Stimulated activated CD4-positive, alpha-beta T cell treated with anti-CD3 and anti-CD28 coated beads, TNF-alpha, amount 100 ng/mL, for 1 hour (primary cell): ENCODE measurements at places on chromosomes 4 and X.

- DNase-seq: no peak
Measured at GRCh38 chr4:185817403-185817818, 5.4 kb upstream of the SORBS2 start.

GRCh38 chr4:25504932-25505636 lies 128.0 kb downstream of the ANAPC4 start:
- DNase-seq: no peak

DNA sequence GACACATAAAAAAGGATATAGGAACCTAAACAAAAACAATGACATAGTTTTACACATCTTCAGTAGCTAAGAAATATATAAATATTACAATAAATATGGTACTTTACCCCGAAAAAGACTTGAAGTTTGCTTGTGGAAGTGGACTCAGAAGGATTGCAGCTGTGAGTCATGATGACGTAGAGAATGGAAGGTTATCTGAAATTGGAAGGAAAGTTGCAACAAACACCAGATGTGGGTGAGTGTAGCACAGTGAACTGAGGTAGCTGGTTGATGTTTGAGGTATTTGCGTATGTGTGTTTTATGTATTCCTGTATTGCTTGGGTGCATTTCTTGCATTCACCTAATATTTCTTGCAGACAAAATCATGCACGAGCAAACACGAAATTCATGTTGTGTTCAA lies 113.0 kb downstream of the ARX start:
- DNase-seq: no peak

DNA sequence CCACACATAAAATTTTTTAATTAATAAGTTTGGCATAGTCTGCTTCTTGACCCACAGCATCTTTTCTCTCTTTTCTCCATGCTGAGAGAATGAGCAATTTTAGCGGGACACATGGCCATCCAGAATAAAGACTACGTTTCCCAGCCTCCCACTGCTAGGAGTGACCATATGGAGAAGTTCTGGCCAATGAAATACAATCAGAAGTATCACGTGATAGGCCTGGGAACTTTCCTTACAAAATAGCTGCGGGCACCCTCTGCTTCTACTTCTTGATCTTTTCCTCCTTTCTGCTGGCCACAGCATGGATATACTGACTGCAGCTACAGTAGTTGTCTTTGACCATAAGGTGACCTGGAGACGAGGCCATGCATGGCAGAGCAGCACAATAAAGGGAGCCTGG lies 348.0 kb downstream of the BCOR start:
- DNase-seq: no peak

DNA sequence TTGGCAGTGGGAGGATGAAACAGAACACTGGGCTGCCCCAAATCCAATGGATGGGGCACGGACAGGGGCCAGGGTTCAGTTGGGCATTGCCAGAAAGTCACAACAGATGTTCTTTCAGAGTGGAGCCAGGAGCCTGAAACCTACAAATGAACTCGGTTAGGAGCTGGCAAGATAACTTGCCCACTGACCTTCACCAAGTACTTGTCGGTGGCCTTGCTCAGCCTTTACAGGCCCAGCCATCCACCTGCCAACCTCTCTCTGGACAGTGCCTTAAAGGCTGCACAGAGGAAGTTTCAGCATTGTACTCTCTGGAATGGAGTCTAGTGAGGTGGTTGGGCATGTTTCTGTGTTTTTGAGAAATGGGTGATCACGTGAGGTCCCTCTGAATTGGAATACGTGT lies 87.1 kb upstream of the USP9X start:
- DNase-seq: no peak

- no peak for DNase-seq
Measured at GRCh38 chr4:54842226-54842625, 184.5 kb downstream of the KIT start.

GRCh38 chr4:80268936-80269335 lies 2.5 kb downstream of the FGF5 start:
- no peak for DNase-seq

DNA sequence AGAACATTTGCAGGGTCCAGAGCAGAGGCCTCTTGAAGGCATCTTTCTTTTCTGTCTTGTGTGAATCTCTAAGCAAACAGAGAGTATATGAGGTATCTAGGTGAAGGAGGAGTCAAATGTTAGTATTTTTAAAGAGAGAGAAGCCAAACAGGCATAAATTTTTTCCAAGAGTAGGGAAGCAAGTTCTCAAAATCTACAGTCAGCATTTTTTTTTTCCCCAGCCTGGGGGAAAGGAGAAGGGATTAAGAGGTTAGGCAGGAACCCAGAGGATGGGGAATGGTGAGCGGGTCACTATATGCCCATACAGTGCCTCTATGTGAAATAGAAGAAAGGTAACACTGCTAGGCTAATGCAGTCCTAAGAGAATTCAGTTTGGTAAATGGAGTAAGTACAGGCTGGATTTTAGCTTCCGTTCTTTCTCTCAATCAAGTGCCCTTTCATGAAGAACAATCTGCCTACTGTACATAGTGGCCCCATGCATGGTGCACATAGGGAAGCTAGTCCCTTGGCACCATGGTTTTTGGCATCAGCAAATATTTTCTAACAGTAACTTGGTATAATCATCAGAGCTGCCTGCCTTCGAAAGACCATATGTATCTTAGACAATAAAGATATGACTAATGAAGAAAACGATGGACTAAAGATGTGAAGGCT lies 163.1 kb upstream of the MAB21L2 start:
- DNase-seq: no peak

- DNase-seq: no peak
Measured at GRCh38 chr4:138826754-138827153, 188.8 kb upstream of the NOCT start.

DNA sequence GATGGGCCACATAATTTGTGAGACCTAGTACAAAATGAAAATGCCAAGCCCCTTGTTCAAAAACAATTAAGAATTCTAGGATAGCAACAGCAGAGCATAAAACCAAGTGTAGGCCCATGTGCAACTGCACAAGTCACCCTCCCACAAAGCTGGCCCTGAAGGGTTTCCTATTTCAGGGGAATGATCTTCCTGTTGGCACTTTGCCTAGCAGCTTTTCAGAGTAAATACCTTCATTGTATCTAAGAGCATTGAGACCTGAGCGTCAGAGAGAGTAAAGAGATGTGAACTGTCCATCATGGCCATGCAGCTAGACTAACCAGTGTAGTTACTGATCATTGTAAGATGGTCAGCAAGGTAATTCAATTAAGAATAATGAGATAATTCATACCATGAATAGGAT lies 113.6 kb downstream of the CNKSR2 start:
- DNase-seq: no peak

DNA sequence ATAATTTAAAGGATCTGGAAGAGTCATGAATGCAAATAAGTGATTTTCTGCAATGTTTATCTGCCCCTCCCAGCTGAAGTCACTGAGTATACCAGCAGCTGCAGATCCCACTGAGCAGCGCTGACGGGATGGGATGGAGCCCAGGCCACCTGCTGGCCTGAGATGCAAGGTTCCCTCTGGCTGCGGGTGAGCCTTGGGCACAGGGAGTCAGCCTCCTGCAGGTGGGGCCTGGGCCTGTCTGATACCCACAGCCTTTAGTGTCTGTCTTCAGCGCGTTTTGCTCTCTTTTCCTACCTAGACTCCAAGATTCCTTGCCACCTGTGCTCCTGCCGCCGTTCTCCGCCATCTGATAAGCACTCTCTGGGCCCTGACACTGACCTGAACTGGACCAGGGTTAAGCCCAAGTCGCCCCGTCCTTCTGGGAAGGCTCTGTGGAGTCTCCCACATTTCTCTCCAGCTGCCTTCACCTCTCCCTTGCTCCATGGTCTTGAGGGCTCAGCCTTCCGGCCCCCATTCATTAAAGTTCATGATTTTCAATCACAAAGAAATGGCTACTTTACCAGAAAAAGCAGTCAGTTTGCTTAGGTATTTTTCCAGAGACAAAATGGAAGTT lies 223.1 kb upstream of the FAT1 start:
- DNase-seq: no peak

DNA sequence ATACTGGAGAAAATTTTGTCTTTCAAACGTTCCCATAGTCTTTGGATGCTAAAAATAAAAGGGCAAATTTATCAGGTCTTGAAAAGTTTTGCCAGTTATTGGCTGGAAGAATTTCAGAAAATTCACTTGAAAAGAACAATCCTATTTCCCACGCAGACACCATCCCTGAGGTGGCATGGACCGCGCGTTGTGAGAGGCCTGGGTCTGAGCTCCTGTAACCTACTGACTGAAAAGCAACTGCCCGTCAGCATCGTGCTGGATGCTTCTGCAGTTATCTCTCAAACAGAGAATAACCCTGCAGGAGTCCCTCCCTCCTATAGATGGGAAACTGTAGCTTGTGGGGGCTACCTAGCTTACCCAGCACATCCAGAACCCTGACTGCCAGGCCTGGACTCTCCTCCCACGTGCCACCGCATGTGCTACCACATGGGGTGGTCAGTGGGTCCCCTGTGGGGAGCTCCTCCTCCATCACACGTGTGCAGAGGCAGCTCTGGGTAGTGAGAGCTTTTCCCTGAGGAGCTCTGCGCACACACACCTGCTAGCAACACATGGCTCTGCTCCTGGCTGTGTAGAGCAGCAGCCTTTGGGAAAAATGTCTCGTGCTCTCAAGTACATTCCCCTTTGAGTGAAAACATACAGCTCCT lies 36.1 kb downstream of the NSG1 start:
- DNase-seq: no peak

DNA sequence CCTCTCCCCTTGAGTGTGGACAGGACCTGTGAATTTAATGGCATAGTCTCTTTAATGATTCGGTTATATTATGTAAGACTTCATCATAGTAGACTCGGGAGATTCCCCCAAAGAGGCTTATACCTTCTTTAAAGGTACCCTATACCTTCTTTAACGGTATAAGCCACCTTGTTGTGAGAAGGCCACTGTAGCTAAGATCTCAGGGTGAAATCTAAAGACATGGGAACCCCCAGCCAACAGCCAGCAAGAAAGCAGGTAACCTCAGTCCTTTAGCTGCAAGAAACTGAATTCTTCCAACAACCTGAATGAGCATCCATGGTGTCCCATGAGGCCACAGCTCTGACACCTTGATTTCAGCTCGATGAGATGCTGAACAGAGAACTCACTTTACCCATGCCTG lies 931 bp downstream of the DDX60 start:
- no peak for DNase-seq

DNA sequence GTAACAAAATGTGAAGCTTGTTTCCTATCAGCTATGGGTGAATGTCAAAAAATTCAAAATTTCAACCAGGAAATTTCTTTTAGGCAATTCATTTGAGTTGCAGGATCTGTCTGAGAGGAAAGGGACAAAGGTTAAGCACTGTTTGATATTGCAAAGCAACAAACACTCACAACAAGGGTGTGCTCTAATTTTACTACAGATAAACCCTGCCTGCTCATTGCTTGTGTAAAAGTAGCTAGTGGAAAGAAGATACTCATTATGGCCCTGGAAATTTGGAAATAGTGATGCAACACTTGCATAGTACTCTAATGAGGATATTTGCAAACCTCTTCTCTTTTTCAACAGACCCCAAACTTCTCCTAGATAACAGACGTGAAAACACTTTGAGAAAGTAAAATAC lies 27.1 kb downstream of the FAM47E start:
- no peak for DNase-seq

GRCh38 chr4:6920171-6920570 lies 10.5 kb downstream of the TBC1D14 start:
- no peak for DNase-seq

DNA sequence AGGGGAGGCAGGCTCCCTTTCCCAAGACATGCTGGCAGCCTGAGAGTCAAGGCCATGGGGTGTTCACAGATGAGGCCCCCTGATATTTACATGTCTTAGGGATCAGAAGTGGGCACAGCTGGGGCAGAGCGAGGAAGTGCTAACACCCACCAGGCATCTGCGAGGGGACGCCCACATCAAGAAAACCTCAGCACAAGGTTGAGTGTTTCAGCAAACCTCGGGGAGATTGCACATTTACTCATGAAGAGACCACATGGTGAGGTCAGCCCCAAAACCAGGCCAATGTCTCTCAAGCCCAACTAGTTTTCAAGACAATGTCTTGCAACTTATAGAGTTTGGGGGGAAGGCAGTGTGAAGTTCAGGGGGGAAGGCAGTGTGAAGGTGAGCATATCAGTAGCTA lies 55.2 kb downstream of the CLNK start:
- no peak for DNase-seq

- DNase-seq: no peak
Measured at GRCh38 chr4:67452100-67452845, 93.0 kb downstream of the CENPC start.

- DNase-seq: no peak
Measured at GRCh38 chrX:123773258-123773988, 40.6 kb upstream of the THOC2 start.

- no peak for DNase-seq
Measured at GRCh38 chrX:53421772-53422085, 725 bp downstream of the SMC1A start.

- no peak for DNase-seq
Measured at GRCh38 chr4:72301759-72302158, 267.3 kb downstream of the ADAMTS3 start.

- DNase-seq: no peak
Measured at GRCh38 chrX:56530011-56530410, 33.4 kb upstream of the UBQLN2 start.

DNA sequence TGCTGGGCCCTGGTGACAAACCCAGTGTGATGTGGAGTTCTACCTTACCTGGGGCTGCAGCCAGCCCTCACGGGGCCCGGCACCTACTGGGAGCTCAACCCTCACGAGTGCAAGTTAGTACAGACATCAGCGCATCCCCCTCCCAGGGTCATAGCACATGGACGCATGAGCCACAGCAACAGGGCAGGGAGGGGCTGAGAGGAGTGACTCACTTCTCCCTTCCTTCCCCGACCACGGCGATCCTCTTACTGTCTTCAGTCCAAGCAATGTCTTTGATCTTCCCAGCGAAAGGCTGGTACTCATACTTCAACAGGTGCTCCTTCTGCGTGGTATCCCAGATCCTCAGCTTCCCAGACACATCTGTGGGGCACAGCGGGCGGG lies 17.8 kb downstream of the WDR1 start:
- DNase-seq: no peak

DNA sequence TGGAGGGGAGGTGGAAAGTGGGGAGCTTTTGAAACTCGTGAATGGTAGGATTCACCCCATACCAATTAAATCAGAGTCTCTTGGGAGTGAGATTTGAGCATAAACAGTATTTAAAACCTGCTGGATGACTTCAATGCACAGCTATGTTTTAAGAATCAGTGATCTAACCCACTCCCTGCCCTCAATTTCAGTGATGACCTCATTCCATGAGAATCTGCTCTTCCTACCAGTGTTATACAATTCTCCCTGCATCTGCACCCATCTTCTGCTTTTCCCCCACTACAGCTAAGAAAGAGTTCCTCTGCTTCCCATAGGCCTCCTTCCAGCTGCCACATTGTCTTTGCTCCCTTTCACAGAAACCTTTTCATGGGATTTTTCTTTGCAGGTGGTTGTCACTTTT lies 18.3 kb upstream of the H2AZ1 start:
- no peak for DNase-seq

GRCh38 chr4:187184508-187184907 lies 460.9 kb upstream of the FAT1 start:
- DNase-seq: no peak

DNA sequence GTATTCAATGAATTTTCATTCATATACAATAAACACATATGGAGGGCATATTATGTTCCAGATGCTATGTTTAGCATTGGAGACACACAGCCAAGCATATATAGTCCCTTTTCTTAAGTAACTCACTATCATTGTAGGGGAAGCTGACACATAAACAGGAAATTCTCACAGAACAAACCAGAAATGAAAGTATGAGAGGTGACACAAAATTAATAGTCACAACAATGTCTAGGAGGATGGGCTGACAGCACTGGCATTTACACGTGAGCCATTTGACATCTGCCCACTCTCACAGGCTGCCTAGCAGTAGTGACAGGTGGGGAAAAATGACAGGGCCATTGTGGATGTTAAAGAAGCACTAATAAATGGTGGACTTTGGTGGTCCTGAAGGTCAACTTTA lies 2.6 kb upstream of the CNOT6L start:
- DNase-seq: no peak
